Activated CD4-positive, alpha-beta T cell treated with anti-CD3 and anti-CD28 coated beads, Interleukin-2, amount 50 U/mL, for 16 hours (primary cell): ENCODE measurements at places on chromosomes 4 and X.

DNA sequence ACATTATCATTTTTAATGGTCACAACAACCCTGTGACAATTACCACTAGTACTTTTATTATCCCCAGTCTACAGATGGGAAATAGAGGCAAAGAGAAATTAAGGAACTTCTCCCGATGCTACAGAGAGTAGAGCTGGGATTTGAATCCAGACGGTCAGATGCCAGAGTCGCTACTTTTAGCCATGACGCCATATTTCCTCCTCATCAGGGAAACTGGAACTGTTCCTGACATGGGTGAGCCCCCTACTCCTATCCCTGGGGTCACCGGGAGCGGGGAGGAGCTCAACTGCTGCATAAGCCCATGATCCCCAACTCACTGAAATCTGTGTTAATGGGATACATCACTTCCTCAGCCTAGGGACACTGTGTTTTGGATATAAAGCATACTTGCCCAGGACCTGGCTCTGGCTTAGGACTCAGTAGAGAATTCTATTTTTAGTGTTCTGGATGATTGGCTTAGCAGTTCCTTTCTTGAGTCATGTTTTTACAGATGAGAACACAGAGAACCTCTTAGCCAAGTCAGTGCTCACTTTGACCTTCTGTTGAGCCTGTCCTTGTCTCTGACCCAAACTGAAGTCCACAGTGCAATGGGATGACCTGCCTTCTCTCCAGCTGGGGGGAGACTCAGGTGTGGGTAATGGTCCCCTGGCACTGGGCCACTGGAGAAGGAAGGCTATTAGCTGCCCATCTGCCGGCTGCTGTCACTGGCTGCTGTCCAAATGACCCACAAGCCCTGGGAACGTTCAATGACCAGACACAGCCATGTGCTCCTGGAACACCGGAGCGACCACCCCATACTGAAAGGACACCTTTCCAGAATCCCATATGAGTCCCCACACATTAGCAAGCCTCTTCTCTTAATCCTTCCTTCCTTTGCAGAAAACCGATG is 90.8 kb upstream of the SHISA3 start:
- DNase-seq = no peak

GRCh38 chr4:71456841-71457240 is 118.0 kb downstream of the SLC4A4 start:
- DNase-seq = no peak

DNA sequence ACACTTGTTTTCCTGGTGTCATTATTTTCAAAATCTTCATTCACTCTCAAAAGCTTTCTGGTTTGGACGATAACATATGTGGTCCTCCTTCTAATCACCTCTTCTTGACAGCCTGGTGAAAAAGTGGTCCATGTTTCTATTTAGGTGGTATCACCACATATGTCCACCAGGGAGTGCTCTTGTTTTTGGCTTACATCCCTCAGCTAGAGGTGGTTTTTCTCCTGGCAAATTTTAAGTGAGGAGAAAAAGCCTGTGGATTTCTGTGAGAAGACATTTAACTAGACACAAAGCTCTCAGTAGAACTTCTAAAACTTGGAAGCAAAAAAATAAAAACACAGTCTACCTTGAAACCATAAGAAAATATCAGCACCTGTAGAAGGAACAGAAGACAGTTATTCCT is 58.0 kb upstream of the FRMPD4 start:
- DNase-seq = peak; percentile 12

DNA sequence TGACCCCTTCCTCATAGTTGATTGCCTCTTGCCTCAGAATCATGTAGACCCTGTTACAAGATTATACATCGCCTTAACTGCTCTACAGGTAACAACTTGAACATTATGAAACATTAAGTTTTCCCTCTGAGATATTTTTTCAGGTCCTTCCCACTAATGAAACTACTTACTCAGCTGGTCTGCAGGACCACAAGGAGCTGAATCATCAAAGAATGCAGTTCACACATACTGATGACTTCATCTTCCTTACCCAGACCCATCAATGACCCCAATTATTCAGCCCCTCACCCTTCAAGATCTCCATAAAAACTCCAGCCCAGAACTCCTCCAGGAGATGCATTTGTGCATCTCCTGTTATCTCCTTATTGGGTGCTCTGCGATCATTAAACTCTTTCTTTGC is 720.9 kb downstream of the RAPGEF2 start:
- no peak for DNase-seq
